T-helper 1 cell (primary cell): ENCODE measurements at places on chromosomes 1 and 21.

DNA sequence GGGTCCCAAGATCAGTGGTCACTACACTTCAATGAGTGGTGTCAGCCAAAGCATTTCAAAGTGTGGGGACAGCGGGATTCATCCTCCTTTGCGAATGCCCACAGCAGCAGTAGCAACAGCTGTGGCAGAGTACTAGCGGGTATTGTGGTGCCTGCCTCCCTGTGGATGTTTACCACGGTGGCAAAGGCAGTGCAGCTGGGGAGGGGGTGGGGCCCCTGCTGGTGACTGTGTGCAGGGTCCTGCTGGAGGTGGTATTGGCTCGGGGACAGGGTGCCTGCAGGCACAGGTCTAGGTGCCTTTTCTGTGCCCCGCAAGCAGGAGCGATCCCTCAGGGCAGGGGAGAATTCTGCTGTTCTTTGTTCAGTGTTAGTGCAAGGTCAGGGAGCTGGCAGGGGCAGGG, 415.7 kb downstream of the USP25 start:
- no peak for DNase-seq

GRCh38 chr1:184622136-184622823, 132.4 kb downstream of the EDEM3 start:
- no peak for DNase-seq

GRCh38 chr1:109786531-109787021, 22.9 kb upstream of the EPS8L3 start:
- DNase-seq = no peak

GRCh38 chr1:230337266-230337665, 88.9 kb downstream of the PGBD5 start:
- DNase-seq = no peak

- DNase-seq = peak; percentile 61
Measured at GRCh38 chr21:37365517-37366481, 774 bp upstream of the DYRK1A start.

GRCh38 chr21:33332143-33332542, 7.4 kb downstream of the IFNAR1 start:
- DNase-seq = no peak

GRCh38 chr1:14377386-14377785, 221.1 kb upstream of the KAZN start:
- DNase-seq = no peak

DNA sequence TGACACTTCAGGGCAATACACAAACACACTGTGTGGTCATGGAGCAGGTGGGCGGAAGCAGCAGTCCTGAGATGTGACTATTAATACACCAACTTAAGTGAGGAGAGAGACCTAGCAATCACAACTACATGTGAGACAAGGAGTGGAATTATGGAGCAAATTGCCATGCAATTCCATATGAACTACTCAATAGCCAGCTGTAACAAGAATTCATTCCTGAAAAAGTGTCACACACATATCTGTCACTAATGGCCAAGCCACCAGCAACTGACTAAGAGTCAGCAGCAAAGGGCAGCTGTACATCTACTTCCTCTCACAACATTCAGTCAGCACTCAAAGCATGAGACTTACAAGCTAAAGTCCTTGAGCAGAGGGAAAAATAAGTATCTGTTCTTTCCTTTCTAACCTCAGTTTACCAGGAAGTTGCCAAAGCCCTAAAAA, 46.2 kb downstream of the GPR3 start:
- no peak for DNase-seq

- DNase-seq = no peak
Measured at GRCh38 chr1:150015651-150016131, 5.2 kb upstream of the OTUD7B start.

- no peak for DNase-seq
Measured at GRCh38 chr1:178509414-178510007, 3.4 kb upstream of the TEX35 start.

- DNase-seq = no peak
Measured at GRCh38 chr21:44331650-44332307, 7.4 kb downstream of the CFAP410 start.

- no peak for DNase-seq
Measured at GRCh38 chr21:28581976-28582375, 410.7 kb downstream of the LTN1 start.

DNA sequence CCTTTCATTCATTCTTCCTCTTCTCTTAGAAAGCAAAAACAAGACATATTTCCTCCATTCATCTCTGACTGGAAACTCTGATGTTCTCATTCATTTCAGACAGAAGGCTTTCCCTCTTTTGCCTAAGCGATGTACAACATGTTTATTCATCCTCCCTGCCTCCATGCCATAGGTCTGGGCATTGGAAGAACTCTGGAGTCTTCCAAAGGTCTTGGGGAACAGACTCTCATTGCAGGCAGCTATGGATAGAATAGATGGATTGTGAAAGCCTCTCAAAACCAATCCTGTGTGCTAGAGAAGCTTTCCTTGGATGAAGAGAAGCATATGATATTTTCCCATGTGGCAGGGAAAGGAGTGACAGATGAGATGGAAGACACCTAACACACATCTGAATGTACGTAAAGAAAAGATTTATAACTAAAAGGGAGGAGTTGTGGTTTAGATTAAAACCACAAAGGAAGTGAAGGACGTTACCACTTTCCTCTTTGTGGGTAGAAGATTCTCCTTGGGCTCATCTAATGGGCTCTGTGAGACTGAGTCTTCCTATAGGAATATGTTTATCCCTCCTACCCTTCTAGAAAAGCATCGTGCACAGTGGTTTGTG, 38.7 kb downstream of the BCL9 start:
- no peak for DNase-seq
